ENCODE measurements at places on chromosomes 3 and 15.

DNA sequence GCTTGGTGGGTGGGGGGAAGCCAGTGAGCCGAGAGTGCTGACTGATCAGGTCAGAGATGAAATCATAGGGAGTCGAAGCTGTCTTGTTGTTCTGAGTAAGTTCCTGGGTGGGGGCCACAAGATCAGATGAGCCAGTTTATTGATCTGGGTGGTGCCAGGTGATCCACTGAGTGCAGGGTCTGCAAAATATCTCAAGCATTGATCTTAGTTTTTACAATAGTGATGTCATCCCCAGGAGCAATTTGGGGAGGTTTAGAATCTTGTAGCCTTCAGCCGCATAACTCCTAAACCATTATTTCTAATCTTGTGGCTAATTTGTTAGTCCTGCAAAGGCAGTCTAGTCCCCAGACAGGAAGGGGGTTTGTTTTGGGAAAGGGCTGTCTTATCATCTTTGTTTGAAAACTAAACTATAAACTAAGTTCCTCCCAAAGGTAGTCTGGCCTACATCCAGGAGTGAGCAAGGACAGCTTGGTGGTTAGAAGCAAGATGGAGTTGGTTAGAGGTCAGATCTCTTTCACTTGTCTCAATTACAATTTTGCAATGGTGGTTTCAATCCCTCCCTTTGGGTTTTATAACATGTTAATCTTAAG, 18.7 kb upstream of the MTMR14 start:
- no peak for DNase-seq

GRCh38 chr15:39589193-39589814, 8.4 kb downstream of the THBS1 start:
- DNase-seq: no peak

DNA sequence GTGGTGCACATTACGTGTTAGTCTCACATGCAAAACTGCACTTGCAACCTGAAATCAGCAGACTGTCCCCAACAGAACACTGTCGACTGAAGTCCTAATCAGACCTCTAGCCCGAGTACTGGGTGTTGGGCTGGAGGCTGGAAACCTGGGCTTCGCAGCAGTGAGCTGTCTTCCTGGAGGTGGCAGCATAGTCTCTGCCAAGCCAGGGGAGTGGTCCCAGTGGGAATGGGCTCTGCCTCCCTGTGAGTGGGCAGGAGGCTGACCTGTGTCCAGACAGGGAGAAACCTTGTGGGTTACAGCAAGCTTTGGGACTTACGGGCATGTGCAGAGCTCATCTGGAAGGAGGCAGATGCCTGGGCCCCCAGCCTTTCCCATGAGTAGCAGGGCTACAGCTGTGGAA, 38.2 kb upstream of the MYZAP start:
- DNase-seq: no peak

DNA sequence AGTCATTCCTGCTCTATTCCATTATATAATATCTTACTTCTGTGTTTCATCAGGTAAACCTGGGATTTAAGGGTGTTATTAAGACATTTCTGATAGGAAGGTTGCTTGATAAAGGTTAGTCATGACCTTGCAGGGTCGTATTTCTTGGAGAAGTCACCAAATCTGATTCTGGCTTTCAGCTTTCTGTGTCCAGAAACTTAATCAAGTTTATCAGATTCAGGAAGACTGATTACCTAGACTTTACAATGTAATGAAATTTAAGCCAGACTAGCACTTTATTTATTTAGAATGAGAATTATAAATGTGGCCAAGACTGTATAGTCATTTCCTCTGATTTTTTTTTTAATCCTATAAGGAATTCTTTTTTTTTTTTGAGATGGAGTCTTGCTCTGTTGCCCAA, 81.9 kb downstream of the NEO1 start:
- no peak for DNase-seq

GRCh38 chr15:36753173-36753572, 173.7 kb downstream of the CDIN1 start:
- no peak for DNase-seq

DNA sequence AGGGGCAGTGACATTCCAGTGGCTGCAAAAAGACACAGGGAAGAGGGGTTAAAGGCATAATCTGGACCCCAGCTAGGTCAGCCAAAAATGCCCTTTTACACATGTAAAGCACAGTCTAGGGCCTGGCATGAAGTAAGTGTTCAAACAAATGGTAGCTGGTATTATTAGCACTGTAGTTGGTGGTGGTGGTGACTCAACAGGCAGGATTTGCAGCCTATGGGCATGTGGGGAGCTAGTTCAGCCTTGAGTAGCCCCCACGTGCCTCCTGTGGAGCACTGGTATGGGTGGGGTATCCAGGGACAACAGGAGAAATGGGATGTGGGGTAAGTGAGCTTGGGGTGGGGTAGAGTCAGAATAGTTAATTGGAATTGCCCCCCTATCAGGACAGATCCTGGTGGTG, 27.6 kb downstream of the DNASE1L3 start:
- no peak for DNase-seq

- DNase-seq: no peak
Observed at GRCh38 chr3:55487381-55488241, 505 bp upstream of the WNT5A start.

- DNase-seq: no peak
Observed at GRCh38 chr3:184505076-184505878, 56.3 kb upstream of the EPHB3 start.

DNA sequence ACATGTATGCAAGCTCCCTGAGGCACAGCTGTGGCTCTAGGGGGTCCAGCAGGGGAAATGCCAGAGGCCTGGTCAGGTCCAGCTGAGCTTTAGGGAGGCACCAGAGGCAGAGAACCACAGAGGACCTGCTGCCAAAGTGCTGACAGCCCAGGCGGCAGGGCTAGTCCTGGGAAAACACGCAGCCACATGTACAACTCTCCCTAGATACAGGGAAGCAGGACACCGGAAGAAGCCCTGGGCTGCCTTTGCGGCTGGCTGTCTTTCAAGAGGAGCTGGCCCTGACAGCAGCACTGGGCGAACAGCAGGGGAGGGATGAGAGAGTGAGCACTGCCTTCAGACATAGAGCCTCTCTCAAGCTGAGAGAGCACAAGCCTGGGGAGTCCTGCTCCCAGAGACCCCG, 40.7 kb downstream of the RFT1 start:
- no peak for DNase-seq

DNA sequence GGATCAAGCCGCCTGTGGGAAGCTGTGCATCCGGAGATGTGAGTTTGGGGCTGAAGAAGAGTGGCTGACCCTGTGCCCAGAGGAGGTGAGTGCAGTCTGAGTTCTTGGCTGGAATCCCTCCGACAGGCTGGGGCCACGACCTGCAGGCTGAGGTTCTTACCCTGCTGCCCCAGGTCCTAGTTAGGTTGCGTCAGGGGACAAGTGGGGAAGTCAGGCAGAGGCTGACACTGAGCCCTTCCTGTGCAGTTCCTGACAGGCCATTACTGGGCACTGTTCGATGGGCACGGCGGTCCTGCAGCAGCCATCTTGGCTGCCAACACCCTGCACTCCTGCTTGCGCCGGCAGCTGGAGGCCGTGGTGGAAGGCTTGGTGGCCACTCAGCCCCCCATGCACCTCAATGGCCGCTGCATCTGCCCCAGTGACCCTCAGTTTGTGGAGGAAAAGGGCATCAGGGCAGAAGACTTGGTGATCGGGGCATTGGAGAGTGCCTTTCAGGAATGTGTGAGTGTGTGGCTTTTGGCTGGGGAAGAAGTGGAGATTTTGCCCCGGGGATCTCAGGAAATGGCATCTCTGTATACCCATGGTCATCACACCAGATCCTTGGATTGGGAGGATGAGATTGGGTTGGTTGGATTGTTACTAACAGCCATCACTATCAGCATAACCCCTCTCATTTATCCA, 1.3 kb downstream of the PPM1M start:
- DNase-seq: no peak

GRCh38 chr3:46619845-46620778, 7.8 kb downstream of the FAM240A start:
- no peak for DNase-seq

DNA sequence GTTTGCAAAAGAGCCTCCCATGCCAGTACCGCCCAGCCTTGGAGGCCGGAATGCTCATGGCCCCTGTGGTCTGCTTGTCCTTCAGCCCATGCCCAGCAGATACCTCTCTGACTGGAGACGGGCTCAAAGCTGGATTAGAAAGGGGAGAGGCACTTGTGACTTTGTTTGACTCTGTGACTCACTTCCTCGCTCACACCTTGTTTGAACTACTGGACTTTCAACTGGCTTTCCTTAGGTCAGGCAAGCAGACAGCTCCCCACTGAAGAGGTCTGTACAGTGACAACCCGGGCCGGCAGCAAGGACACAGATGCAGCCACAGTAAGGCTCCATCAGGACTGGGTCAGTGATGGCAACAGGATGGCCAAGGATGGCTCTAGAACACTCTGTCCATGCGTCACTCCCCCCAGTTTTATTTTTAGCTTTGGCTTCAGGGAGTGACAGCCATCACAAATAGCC, 98.6 kb upstream of the ABHD17C start:
- no peak for DNase-seq

DNA sequence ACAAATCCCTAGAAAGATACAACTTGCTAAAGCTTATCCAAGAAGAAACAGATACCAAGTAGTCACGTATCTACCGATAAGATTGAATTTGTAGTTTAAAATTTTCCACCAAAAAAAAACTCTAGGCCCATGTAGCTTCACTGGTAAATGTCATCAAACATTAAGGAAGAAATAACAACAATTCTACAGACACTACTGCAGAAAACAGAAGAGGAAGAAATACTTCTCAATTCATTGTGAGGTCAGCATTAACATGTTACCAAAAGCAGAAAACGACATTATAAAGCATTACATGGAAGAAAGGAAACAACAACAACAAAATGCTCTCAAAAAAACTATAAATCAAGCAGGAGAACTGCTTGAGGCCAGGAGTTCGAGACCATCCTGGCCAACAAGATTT, 27.5 kb upstream of the TM4SF19 start:
- DNase-seq: no peak

GRCh38 chr3:52777959-52778805, 783 bp downstream of the ITIH1 start:
- DNase-seq: no peak

DNA sequence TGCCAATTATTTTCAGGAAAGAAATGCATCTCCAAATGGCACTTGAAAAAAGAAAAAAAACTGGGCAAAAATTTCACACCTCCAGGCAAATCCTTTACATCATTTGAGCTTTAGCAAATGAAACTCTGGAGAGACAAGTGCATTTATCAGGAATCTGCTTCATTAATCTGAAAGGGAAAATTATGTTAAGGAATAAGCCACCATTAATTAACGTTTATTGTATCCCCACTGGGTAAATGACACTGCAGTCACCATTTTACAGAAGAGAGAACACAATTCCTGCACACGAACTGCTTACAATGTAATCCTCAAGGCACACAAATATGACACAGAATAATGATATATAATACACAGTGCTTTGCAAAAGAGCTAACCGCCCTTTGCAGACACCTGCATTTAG, 217.3 kb downstream of the OSBPL10 start:
- DNase-seq: no peak

DNA sequence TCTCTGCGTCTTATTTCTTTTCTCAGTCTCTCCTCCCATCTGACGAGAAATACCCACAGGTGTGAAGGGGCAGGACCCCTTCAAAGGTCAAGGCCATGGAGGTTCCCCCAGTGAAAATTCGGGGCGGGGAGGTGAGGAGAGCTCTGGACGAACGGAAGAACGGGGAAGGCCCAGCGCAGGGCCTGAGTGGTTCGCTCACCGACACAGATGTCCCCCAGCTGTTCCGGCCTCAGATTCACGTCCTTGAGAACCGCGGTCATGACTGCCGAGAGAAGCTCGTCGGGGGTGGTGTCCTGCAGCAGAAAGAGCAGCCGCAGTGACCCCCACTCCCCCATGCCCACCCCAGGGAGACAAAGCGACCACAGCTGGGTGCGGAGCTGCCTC, 542 bp downstream of the ACAA1 start:
- DNase-seq: peak; percentile 16

- DNase-seq: no peak
Observed at GRCh38 chr3:142429582-142429981, 18.3 kb downstream of the XRN1 start.

- no peak for DNase-seq
Observed at GRCh38 chr15:51191766-51192165, 97.1 kb upstream of the TNFAIP8L3 start.

DNA sequence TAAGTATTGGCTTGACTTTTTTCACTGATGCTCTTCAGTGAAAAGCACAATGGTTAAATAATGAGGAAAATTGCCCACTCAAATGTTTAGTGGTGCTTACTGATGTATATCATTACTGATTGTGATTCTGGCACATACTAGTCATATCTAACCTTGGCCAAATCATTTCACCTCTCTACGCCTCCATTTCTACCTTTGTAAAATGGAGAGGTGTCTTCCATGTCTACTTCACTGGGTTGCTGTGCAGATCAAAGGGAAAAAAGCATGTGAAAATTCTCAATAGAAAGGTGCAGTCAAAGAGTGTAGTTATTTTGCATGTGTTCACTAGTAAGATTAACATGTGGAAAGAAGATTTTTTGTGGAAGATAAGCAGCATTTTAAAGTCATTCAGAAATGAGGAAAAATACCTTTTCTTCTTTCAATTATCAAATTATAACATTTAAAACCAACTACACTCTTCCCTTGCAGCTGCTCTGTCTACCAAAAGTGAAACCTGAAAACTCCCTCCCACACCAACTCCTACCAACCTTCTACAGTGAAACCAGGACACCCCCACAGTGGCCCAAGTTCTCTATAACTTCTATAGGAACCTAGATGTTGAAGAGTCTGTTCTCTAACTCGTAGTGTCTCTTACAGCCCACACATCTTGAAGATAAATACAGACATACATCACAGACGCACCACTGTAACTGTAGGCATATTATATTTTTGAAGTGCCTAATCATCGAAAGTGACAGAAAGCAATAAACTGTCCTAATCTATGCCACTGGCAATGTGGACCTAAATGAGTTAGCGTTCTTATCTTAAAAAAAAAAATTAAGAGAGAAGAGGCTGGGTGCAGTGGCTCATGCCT, 1.4 kb downstream of the CD200R1 start:
- DNase-seq: no peak

DNA sequence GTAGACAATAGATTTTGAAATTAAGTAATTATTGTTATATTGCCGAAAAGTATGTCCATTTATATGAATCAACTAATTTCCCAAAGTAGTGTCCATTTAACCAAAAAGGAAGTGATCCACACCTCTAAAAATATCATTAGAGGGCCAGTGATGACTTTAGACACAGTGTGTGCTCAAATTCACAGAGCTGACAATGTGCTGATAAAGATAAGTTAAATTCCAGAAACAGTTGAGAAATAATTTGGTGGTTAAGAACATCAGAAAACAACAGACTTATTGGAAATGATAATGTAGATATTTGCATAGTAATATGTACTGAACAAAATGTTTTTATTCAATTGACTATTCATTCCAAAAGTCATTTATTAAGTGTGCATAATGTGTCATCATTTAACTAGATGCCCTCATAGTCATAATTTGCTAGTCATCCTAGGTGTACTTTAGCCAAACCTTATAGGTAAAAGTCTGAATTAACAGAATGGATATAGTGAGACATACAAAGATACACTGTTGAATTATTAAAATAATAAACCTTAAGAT, 230.2 kb upstream of the ADAMTS9 start:
- DNase-seq: peak; percentile 40
